Caco-2 (cell line): ENCODE measurements at places on chromosomes 4 and X.

GRCh38 chr4:15563871-15564270 lies 91.3 kb downstream of the FBXL5 start:
- DNase-seq = no peak

GRCh38 chr4:80210549-80210948 lies 13.2 kb downstream of the PRDM8 start:
- DNase-seq = no peak

DNA sequence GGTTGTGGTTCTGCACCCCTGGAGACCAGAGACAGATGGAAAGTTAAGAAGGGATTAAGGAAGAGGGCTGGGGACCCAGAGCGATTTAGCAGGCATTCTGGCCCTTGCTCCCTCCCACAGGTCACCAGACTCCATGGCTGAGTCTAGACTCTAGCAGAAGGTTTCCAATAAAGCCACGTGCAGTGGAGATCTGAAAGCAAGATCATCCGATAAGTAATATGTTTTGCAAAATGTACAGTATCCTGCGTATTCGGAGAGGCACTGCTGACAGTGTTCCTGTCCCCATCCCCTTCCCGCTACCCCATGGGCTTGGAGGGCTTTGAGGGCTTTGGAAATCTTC lies 531 bp upstream of the GPRIN3 start:
- no peak for DNase-seq

DNA sequence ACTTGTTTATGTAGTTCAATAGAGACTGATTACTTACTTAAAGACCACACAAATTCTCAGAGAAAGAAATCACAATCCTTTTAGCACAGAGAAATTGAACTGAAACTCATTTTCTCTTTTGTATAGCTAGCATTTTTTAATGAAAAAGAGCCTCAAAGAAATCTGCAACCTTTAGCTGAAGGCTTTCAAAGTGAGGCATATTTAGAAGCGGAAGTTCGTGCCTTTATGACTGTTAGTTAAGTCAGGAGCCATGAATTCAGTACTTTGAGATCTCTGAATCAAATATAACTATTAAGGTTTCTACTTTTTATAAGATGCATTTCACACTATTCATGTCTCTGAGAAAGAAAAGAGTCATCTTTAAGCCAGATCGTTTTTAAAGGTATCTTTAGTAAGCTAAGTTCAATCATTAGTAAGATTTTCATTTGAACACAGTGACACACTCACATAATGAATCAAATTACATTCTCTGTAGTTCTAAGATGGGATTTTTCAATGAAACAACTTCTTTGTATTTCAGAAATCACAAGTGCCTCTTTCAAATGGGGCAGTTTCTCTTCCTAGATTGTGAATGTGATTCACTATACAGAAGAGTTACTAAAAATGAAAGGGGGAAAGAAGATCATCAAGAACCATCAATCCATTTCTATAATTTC lies 61.4 kb downstream of the SMARCA1 start:
- DNase-seq = no peak

DNA sequence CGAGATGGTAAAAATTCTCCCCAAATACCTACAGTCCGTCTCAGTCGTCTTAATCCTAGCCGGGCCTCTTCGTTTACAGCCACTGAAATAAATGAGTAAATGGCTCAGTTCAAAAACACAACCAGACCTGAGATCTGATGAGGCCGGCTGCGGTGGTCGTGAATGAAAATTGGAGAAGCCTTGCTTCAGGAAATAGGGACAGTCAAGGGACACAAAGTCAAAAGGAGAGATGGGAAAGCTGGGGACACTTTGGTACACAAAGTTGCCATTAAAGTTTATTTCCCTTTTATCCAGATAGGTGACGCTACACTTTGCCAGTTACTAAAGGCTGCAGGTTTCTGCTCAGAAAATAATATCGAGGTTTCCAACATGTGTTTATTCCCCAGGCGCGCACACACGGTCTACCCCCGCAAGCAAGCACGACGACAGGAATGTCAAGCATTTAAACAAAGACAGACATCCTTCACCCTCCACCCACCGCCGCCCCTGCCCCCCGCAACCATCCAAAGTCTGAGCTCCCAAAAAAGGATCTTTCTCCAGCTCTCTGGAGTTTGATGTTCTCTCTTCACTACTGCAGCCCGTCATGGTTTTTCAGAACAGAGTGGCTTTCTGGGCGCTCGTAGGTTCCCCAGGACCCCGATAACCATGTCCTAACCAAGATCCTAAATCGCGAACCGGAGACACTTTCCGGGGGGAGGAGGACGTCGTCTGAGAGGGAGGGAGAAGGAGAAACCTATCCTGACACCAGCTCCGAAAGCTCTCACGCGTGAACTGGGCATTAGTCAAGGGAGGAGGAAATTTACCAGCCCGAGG lies 1.3 kb upstream of the PCDH7 start:
- peak; percentile 17 for DNase-seq

DNA sequence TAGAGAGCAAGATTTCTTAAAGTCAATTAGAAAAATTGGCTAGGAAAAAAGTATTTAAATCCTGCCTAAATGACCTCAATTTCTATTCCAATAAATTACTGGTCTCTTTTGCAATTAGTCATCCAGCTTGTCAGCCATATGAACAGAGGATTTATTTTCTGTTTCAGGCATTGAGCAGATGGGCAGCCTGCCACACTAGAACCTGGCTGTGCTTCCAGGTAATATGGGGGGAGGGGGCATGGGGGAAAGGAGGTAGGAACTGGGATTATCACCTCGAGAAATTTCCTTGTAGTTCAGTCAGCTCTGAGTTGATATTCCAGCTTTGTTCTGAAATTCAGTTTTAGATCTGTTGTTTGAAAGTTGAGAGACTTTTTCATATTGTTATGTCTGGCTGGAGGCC lies 206.3 kb upstream of the LCORL start:
- DNase-seq = no peak

GRCh38 chr4:48203819-48204218 lies 65.8 kb downstream of the TEC start:
- no peak for DNase-seq

GRCh38 chr4:41145571-41146078 lies 68.7 kb downstream of the APBB2 start:
- peak; percentile 53 for DNase-seq

GRCh38 chr4:124945422-124945821 lies 232.9 kb upstream of the ANKRD50 start:
- no peak for DNase-seq

GRCh38 chrX:44795945-44796450 lies 47.8 kb upstream of the DUSP21 start:
- no peak for DNase-seq

GRCh38 chr4:85708468-85708867 lies 233.5 kb downstream of the ARHGAP24 start:
- no peak for DNase-seq

DNA sequence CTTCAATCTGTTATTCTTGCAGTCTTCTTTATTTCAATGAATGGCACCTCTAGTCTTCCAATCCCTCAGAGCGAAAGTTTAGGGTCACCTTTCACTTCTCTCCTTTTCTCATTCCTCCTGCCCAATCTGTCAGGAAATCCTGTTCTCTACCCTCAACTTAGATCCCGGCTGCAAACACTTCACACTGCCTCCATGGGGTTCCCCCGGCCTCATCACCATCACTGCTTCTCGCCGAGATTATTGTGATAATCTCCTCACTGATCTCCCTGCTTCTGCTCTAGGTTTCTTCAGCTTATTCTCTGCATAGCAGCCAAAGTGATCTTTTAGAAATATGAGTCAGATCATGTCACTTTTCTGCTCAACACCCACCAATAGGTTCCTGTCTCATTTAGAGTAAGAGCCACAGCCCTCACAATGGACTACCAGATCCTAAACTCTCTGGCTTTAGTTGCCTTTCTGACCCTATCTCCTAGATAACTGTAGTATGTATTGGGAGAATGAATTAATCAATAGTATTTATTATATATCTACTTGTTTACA lies 43.6 kb upstream of the TBC1D9 start:
- DNase-seq = no peak

- DNase-seq = no peak
Measured at GRCh38 chr4:14917298-14917633, 85.0 kb upstream of the CPEB2 start.

DNA sequence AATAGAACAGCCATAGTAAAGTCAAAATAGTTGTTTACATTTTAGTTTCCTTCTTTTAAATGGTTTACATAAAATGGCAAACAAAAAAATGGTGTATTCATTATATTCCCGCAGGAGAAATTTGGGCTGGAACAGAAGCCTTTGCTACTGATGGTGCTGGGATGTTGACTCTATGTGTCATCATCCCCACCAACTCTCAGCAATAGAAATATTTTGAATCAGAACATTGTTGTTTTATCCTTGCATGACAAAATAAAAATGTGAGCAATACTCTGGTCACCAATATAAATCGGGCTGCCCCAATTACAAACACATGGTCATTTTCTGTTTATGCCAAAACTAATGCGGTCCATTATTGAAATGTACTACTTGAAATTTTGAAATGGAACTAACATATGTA lies 1131.6 kb upstream of the PCDH7 start:
- no peak for DNase-seq

GRCh38 chr4:95549246-95550114 lies 707 bp upstream of the UNC5C start:
- no peak for DNase-seq

- DNase-seq = no peak
Measured at GRCh38 chr4:10186228-10187214, 69.9 kb upstream of the WDR1 start.

DNA sequence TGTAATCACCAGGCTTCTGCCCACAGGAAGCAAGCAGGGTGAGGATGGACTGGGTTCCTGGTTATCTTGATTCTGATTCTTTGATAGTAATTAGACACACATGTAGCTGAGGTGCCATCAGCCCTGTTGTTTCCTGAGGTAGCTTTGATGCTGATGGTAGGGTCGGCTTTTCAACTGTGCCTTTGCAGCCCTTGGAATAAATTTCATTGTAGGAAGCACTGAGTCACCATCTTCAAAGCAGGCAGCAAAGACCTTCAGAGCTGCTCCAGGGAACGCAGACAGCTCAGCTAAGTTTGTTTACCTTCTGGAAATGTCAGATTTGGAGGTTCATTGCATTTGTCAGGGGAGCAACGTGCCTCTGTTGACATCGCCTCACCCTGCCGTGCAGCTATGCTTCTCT lies 135.4 kb downstream of the ASMT start:
- DNase-seq = no peak

DNA sequence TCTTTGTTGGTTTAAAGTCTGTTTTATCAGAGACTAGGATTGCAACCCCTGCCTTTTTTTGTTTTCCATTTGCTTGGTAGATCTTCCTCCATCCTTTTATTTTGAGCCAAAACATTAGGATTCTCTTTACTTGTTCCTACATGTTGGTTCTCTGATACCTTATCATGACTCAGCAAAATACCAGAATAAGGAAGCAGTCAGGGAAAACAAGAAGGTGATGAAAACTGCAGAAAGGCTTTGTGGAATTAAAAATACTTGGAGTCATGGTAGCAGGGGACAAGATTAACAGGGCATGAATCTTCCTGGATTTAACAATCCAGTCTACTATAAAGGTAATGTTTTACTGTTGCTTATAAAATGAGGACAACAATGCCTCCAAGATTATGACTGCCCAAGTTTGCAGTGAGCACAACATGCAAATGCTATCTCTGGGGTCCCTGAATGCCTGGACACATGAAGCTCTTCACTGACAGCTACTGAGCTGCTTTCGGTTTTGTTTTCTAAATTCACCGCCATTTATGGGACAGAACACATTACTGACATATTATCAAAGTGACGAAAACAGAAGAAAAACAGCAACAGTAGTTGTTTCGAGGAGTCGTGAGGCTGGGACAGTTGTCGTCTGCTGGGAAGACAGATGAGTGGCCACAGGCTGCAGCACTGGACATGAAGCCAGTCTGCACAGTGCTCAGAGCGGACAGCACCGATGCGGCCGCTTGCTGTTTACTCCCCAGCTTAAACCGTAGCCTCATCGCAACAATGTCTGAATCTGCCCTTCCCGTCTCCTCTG lies 174.5 kb upstream of the DKK2 start:
- DNase-seq = no peak

- no peak for DNase-seq
Measured at GRCh38 chr4:3313556-3314228, 20.9 kb downstream of the RGS12 start.

DNA sequence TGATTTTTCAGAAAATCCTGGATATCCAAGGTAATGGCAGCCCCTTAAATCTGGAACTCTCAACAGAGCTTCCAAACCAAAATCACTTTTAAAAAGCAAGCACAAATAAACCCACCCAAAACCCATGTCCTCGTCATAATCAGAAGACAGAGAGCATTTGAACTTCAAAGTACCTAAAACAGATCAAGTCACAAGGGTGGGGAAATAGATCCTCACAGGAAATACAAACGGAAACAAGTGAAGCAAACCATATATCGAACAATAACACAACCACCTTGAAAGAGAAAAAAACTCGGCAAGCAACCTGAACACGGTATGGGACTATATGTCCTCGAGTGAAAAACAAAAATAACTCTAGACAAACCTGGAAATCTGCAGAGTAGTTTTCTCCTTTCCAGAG lies 15.9 kb upstream of the CCNQ start:
- DNase-seq = no peak

GRCh38 chr4:23337292-23337691 lies 552.6 kb downstream of the PPARGC1A start:
- no peak for DNase-seq

DNA sequence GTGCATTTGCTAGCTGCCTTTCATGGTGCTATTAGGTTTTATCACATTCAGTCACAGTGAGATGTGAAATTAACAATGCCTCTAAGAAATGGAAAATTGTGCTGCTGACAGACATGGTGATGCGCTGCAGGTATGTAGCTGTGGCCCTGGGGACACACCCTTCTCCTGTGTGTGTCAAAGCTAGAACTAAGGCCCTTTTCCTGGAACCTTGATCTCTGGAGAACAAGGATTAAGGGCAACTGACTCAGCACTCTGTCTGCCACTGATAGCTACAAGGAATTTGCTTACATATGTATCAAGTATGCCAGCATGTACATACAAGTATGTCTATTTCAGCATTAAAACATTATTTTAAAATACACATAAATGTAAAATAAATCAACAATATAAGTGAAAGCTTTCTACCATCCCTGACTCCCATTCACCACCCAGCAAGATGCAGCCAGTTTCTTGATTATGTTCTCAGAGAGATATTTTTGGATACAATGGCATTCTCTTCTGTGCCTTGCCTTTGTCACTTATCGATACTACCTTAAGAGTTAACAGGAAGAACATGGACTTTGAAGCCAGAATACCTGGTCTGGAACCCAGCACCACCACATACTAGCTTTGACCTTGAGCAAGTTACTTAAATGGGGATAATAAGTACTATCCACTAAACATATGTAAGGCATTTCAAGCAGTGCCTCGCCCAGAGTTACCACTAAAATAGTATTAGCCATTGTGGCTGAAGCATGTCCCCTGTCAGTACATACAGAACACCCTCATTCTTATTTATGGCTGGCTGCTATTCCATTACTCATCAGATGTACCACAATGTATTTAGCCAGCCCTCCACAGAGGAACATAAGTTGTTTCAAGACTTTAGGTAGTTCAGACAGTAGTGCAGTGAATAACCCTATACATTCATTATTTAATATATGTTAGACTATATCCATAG lies 68.5 kb downstream of the NPNT start:
- peak; percentile 42 for DNase-seq

DNA sequence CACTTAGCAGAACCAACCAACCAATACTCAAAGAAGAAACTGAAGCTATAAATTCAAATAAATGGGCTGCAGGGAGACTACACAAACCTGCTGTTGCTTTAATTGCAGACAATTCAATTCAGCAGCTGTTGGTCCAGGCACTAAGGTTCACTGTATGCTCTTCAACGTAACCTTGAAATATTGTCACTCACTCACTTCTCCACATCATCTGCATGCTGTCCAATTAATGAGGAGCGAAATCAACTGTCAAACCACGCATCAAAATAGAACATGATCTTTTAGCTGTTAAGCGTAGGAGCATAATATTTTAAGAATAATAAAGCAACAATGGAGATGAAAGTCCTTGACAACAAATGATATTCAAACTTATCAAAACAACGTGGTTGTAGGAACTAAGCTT lies 17.0 kb downstream of the ENOX2 start:
- DNase-seq = no peak
